ENCODE measurements at places on chromosomes 16 and 17. TPM values are rescaled to one million over a fixed set of nuclear protein-coding genes. Genes with fewer than 3 reads are reported as not detected.

The TMEM88 gene
- total RNA-seq, result not detected

- DNase-seq, result no peak
Measured at GRCh38 chr17:58344047-58344790, 7.8 kb downstream of the SUPT4H1 start.

GRCh38 chr17:71983828-71984227, 137.0 kb upstream of the SOX9 start:
- no peak for DNase-seq

- no peak for DNase-seq
Measured at GRCh38 chr16:11687601-11688519, 19.6 kb downstream of the SNN start.

The C17orf78 gene
- not detected for total RNA-seq

DNA sequence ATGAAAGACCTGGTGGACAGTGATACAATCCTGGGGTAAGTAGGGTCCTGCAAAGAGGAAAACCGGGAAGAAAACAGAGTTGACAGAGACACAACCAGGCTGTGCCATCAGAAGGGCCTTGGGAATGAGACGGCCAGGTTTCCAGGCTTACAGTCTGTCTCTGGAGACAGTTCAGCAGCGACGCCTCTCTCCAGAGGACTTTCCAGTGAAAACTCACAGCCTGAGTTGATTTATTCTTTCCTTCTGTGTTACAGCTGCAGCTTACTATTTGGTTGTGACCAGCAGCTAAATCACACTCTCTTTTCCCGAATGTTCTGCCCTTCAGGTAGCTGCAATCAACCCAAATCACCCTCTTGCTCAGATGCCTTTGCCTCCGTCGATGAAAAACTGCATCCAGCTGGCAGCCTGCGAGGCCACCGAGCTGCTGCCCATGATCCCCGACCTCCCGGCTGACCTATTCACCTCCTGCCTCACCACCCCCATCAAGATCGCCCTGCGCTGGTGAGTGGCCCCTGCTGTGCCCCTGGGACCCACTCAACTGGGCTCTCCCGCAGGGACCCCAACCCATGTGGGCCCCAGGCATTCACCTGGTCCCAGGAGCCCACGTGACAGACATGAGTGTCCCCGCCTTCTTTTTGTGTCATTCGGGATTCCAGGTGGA, 209.2 kb downstream of the RPTOR start:
- DNase-seq, result no peak

The EEF2K gene
- 10.3 TPM for total RNA-seq

- no peak for DNase-seq
Measured at GRCh38 chr16:2586241-2586640, 48.4 kb downstream of the PDPK1 start.

The VTN gene
- total RNA-seq, result 0.18 TPM

DNA sequence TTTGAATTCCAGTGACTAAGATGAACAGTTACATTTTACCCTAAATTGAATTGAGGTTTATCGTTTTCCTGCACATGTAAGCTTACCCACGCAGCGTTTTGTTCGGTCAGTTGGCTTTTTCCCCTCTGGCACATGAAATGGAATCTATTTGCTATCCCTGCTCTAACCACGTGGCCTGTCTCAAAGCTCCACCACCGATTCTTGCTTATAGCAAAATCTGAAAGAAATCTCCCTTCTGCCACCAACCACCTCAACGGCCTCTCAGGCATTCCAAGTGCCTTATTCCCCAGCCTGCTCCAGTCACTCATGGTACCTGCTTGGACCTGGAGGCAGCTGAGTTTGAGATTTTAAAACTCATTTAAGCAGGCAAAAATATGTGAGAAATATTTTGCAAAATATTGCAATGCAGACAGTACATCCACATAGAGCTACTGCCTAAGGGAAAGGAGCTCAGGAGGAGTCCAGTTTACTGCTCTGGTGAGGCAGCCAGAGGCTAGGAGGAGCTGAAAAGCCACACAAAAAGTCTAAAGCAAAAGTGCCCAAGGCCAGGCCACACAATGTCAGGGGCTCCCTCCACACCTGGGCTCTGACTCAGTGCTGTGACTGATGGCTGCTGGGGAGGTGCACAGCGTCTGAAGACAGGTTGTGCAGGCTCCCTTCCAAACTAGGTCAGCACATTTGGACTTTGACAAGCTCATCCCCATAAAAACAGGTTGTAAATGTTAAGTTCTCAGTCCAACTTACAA, 26.4 kb downstream of the ARHGAP17 start:
- DNase-seq, result peak; percentile 76

The KAT7 gene
- 21.9 TPM for total RNA-seq

DNA sequence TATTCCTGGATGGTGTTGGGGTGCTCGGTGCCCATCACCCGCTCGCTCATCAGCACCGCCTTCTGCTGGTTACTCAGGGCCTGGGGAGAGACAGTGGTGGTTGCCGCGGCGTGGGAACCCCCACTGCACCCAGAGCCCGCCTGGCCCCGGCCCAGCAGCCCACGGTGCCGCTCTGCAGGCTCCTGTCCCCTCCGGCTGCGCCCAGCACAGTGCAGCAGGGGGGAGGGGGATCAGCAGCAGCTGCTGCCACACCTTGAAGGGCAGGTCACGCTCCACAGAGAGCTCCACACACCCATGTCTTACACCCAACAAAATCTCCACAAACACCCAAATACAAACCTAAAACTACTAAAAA, 18.8 kb downstream of the CLUH start:
- DNase-seq, result no peak

Measured in IMR-90 (cell line).